ENCODE measurements at places on chromosomes 3 and 15. TPM values are rescaled to one million over a fixed set of nuclear protein-coding genes. Genes with fewer than 3 reads are reported as not detected.

DNA sequence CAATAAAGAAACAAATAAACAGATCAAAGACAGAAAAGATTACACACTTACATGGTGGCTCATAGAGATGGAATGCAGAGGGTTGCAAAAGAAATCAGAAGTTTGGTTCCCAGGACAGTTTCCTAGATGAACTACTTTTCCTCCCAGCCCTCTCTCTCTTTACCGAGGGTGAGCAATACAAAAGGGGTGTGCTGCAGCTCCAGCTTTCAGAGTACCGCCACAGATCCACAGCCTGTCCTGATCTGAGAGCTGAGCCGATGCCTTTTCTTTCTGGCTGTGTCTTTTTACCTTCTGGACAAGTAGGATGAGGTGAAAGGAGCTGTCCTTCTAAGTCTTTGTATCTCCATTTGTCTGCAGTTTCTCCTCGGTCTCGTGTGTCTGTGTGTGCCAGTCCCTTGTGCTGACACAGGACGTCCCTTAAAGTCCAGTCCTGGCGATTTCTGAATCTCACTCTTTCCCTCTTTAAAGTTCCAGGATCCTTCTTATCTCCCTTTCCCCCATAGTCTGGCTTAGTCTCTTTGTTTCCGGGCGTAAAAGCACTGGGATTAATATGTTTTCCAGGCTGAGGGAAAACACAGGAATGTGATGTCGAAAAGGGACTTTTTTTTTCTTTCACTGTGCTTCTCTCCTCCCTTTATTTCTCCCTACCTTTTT is 540 bp downstream of the CCDC80 start:
- peak; percentile 93 for DNase-seq

- no peak for DNase-seq
Measured at GRCh38 chr3:193731656-193732055, 138.6 kb downstream of the OPA1 start.

GRCh38 chr3:23668430-23668904 is 137.3 kb upstream of the UBE2E1 start:
- peak; percentile 93 for DNase-seq

DNA sequence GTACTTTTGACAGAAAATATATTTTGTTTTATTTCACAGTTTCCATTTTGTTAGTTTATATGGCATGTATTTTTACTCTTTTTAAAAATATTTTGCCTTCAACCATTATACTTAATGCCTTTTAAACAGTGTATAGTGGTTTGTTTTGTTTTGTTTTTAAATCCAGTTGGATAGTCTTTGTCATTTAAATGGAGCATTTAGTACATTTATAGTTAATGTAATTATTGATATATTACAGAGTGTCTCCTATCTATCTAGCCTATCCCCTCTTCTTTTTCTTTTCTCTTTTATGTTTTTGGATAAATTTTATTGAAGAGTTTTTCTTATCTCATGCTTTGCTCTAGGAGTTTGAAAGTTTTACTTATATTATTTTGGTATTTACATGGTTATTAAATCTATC is 3.6 kb downstream of the SAMMSON start:
- DNase-seq: no peak

IL17RC gene
- total RNA-seq: 42.8 TPM

GRCh38 chr3:33256249-33256648 is 21.0 kb upstream of the FBXL2 start:
- no peak for DNase-seq

DNA sequence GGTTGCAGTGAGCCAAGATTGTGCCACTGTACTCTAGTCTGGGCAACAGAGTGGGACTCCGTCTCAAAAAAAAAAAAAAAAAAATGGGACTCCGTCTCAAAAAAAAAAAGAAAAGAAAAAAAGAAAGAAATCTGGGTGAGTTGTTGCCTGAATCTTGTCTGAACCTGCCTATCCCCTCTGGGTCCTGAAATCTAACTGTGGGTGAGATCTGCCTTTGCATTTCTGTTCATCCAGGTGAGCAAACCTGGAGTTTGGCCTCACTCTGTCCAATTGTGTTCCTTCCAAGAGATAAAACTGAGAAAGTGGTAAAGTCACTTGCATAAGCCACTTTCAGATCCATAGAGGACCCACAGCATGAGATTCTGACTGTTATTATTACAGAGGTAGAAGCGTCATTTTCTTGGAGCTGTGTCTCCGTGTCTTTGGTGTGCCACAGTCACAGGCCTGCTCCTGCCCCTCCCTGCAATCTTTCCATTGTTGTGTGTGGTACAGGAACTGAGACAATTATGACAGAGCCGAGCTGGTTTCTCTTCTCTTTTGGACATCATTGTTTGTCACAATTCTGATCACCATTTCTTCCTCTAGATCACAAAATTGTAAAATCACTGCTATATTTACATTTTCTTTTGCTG is 235.9 kb downstream of the LPP start:
- DNase-seq: no peak

GRCh38 chr3:146839727-146840375 is 234.7 kb upstream of the PLSCR5 start:
- DNase-seq: no peak

GRCh38 chr15:50358845-50359244 is 3.8 kb upstream of the GABPB1 start:
- DNase-seq: peak; percentile 45

FOXL2NB gene
- 101 TPM for total RNA-seq

- peak; percentile 65 for DNase-seq
Measured at GRCh38 chr15:77186594-77187011, 115.7 kb upstream of the TSPAN3 start.

DNA sequence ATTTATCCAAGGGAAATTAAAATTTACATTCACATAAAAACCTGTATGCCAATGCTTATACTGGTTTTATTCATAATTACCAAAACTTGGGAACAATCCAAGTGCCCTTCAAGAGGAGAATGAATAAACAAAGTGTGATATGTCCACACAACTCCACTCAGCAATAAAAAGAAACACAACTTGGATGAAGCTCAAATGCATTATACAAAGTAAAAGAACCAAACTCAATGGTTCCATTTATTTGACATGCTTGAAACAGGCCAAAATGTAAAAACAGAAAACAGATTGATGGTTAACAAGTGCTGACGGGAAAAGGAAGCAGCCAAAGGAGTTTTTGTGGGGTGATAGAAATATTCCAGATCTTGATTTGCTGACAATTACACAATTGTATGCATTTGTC is 23.5 kb downstream of the OCA2 start:
- no peak for DNase-seq

DNA sequence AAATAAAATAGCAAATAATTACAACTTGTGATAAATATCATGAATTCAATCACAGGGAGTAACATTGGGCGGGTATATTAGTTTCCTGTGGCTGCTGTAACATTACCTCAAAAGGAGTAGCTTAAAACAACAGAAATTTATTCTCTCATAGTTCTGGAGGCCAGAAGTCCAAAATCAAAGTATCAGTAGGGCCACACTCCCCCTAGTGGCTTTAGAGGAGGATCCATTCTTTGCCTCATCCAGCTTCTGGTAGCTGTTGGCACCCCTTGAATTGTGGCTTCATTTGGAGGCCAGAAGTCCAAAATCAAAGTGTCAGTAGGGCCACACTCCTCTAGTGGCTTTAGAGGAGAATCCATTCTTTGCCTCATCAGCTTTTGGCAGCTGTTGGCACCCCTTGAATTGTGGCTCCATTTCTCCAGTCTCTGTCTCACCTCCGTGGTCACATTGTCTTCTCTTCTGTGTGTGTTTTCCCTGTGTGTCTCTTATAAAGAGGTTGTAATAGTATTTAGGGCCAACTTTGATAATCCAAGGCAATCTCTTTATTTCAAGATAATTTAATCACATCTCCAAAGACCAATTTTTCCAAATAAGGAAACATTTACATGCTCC is 3.1 kb upstream of the CFAP20DC start:
- DNase-seq: peak; percentile 41

DNA sequence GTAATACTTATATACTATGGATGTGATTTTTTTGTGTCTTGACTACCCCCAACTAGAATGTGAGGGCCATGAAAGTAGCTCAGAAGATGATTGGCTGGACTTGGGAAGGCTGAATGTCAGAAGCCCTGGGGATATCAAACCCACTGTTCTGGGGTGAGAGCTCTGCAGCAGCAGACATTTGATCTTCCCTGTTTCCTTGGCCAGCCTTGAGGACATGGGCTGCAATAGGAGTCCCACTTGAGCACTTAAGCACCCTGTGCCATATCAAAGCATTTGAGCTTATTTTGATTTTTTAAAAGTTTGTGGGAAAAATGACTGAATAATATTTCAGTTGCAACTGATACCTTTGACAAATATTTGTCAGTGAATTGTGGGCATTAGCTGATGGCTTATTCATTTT is 21.7 kb downstream of the GTF2E1 start:
- no peak for DNase-seq

TBCCD1 gene
- total RNA-seq: 10.3 TPM

DNA sequence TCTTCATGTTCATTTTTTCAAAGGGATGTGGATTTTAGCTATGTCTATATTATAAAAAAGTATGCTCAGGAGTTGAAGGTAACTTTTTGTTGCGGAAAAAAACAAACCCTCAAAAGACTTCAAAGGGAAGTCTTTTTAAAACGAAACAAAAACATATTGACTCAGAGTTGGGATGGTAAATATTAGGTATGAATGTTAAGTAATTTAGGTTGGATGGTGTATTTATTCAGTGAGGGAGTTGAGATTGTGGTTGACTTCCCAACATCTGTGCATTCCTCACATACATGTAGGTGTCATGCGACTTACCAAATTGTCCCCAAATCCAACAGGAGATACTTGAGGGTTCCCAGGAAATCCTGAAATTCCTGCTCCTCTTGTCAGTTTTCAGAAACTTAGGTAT is 32.7 kb upstream of the PLSCR5 start:
- DNase-seq: no peak

GRCh38 chr3:172171396-172172075 is 132.2 kb downstream of the FNDC3B start:
- peak; percentile 38 for DNase-seq

ATR gene
- 21.9 TPM for total RNA-seq

TUBGCP4 gene
- 14.7 TPM for total RNA-seq

DNA sequence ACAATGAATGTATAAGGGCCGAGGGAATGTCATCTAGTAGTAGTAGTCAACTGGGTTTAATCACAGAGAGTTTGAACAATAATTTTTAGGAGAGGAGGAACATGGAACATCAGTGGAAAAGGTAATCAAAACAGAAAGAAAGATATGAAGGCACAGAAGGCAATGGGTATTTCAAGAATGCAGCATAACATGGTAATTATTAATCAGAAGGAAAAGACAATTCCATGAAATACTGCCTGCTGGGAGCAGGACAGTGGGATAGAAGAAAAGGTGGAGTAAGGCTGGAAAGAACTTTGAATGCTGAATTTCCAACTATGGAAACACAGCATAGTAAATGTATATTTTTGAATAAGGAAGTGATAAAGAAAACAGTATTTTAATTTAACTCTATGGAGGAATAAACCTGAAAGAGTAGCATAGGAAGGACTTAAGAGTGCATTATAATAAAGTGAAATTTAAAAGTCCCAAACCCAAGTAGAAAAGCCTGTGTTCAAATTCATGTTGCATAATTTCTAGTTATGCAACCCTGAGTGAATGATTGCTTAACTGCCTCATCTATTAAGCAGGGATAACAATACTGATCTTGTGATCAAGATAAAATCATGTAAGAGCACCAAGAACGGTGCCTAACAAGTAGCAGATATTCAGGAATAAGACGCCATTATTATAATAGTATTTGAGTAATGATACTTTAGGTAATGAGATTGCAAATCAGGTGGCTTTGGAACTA is 357.7 kb downstream of the TBC1D5 start:
- DNase-seq: peak; percentile 72

DNA sequence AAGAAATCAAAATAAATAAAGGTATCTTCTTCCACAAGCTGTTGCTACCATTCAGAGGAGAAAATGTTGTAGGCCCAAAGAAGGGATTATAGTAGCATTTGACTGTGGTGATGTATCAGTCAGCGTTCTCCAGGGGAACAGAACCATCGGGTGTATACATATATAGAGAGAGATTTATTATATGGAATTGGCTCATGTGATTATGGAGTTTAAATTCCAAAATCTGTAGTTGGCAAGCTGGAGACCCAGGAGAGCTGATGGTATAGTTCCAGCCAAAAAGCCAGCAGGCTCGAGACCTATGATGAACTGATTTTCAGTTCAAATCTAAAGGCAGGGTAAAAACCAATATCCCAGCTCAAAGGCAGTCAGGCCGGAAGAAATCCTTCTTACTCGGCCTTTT is 7.4 kb upstream of the SPG21 start:
- DNase-seq: no peak

- DNase-seq: no peak
Measured at GRCh38 chr3:70853161-70853944, 540.9 kb upstream of the MDFIC2 start.

IGSF11 gene
- not detected for total RNA-seq

- peak; percentile 55 for DNase-seq
Measured at GRCh38 chr15:52020221-52021085, 1.4 kb downstream of the MAPK6 start.

- DNase-seq: no peak
Measured at GRCh38 chr15:68301301-68301700, 23.8 kb downstream of the FEM1B start.

DNA sequence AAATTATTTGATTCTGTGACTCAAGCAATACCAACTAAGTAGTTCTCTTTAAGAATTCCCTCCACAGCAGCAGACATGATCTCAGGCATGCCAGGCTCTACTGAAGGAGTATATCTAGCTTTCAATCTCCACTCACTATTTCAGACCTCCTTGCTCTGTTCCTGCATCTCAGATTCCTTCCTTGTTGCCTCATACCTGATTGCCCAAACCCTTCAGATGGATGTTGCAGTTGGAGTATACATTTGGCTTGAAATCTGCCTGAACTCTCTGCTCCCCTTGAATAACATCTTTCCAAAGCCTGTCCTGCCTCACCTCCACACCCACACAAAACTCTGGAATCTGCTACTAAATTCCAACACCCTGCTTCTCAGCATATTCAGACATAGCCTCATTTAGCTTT is 19.8 kb upstream of the TM4SF4 start:
- DNase-seq: peak; percentile 46

- no peak for DNase-seq
Measured at GRCh38 chr3:10919636-10920035, 72.9 kb upstream of the SLC6A1 start.

C2CD4B gene
- not detected for total RNA-seq

KBTBD12 gene
- total RNA-seq: not detected

GRCh38 chr3:9102240-9102981 is 139.1 kb upstream of the RAD18 start:
- DNase-seq: no peak
